ENCODE measurements at places on chromosomes 2 and 18.

GRCh38 chr2:85731606-85732005 lies 22.2 kb upstream of the ATOH8 start:
- no peak for DNase-seq

DNA sequence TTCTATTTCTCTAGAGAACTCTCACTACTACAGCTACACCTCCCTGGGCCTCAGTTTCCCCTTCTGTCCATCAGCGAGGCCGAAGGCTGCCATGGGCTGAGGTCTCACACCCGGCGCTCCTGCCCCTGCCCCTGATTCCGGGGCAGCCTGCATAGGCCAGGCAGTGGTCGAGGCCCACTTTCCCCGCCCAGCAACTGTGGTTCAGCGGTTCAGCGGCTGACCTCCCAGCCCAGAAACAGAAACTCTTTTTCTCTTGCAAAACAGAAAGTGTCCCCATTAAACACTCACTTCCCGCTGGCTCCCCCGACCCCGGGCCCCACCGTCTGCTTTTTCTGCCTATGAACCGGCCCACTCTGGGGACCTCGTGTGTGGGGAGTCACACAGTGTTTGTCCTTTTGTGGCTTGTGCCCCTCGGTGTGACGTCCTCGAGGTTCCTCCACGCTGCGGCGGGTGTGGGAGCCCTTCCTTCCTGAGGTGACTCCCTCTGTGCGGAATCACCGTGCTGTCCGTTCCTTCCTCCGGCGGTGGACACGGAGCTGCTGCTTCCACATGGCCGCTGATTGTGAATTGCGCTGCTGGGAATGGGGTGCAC lies 16.0 kb downstream of the PDCD1 start:
- no peak for DNase-seq

DNA sequence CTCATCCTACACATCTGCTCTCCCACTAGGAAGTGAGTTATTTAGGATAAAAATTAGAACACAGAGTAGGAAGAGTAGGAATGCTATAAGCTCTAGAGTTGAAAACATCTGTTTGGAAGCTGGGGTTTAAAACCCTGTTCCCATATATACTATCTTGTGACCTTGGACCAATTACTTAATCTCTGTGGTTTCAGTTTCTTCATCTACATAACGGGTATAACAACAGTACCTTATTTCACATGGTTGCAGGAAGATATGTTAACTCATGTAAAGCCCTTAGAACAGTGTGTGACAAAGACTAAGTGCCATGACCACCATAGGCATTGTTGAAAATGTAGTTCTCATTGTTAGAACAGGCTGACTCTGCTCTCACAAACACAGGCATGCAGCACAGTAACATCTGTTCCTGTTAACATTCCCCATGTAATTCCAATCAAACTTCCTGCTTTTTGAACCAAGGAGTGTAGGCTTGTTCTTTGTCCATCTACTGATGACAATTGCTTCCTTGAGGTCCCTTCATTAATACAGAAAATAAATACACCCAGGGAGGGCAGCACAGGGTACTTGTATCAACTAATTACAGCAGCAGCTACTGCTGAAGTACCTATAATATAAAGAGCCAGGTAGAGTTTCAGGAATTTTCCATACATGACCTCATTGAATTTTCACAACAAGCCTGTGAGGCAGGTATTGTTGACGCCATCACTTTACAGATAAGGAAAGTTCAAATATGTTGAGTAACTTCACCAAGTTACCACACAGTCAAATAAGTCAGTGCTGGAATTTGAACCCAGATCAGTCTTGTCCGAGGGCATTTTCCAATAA lies 204.2 kb downstream of the L3MBTL4 start:
- DNase-seq: no peak

DNA sequence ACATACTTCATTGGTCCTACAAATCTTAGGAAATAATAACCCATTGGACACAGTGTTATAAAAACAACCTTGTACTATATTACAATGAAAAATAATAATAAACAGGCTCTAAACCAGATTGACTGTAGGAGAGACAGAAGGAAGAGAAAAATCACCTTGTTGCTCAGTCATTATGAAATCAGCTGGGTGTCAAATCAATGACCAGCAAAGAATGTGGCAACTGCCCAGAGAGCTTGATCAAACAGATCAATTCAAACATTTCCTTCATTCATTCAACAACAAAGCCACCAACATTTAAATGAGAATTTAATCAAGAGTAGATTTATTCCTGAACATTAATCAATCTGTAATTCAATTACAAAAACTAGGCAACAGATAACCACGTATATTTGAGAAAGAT lies 671.9 kb upstream of the CHAC2 start:
- no peak for DNase-seq

GRCh38 chr2:119142824-119143223 lies 15.7 kb downstream of the C1QL2 start:
- no peak for DNase-seq

GRCh38 chr2:85692039-85692645 lies 2.0 kb upstream of the GNLY start:
- DNase-seq: no peak

DNA sequence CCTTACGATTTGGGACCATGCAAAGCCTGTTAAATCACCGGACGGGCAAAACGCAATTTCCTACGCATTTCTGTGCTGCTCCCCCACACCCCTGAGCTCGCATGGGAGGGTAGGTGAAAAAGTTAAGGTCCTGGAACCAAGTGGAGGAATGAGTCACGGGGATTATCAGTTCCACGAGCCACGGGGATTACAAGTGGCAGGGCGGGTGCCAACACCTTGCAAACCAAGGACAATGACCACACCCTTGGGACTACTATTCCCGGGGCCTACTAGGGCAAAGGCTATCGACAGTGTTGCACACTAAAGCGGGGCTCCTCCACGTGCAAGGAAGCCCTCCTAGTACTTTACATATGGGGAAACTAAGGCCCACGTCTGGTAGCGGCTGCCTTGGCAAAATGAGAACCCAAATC lies 447 bp downstream of the RETSAT start:
- peak; percentile 2 for DNase-seq

DNA sequence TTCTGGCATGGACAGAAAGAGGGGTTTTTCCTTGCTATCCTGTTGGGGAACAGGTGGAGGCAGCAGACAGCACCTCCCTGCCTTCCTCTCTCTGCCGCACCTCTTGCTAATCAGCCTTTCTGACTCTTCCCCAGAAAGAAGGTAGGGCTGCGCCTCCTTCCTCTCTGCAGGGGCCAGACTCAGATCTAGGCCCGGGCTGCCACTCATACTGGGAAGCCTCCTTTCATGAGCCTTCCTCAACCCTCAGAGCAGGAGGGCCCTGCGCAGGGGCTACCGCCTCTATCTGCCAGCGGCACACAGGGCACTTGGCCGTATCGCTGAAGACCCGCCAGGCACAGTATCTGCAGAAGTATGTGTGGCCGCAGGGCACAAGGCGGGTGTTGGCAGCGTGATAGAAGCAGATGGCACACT lies 7.1 kb downstream of the NEURL3 start:
- DNase-seq: no peak

- no peak for DNase-seq
These were observed 67.4 kb upstream of the HS6ST1 start for GRCh38 chr2:128386066-128386465.

GRCh38 chr2:132680544-132680943 lies 10.5 kb upstream of the LYPD1 start:
- DNase-seq: no peak

DNA sequence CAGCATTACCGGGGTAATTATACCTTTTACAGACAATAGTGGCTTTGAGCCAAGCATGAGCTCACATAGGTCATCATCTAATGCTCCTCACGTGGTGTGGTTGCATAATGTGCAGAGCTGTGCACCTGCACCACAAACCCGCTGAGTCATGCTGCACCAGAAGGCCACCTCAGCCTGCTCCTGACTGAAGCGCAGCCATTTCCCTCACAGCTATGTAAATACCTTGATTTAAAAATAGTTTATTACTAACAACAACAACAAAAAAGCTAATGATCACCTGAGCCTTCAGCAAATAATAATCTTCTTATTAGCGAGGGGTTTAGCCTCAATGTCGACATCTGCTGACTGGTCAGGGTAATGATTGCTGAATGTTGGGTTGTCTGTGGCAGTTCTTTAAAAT lies 238.8 kb downstream of the MBD5 start:
- DNase-seq: no peak

- DNase-seq: no peak
These were observed 25.0 kb upstream of the MSGN1 start for GRCh38 chr2:17791121-17791816.

- no peak for DNase-seq
These were observed 17.1 kb upstream of the ANTXR1 start for GRCh38 chr2:68995916-68996315.

- no peak for DNase-seq
These were observed 49.7 kb downstream of the TSN start for GRCh38 chr2:121804997-121805765.

DNA sequence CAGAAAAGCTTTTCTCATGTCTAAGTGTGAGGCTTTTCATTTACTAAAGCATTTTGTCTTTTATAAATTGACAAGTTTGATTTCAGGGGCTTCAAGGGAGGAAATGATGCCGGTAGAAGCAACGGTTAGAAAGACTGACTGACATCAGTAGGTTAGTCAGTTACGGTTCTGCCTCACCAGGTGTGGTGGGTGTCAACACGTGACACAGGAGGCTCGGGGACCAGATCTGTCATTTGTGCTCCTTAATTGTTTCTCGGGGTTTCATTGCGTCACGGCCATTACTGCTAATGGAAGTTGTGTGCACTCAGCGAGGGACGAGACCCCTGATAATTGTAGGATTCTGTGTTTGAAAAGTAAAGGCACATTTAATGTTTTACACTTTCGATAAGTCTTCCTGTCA lies 18.9 kb upstream of the PTPRM start:
- DNase-seq: no peak

GRCh38 chr2:99615247-99615771 lies 125.5 kb upstream of the REV1 start:
- no peak for DNase-seq

GRCh38 chr18:25621144-25621543 lies 269.2 kb upstream of the ZNF521 start:
- no peak for DNase-seq

All from CD4-positive, alpha-beta T cell treated with Interleukin-6 at 100 ng/mL for 8 hours (primary cell).